HT-29 (cell line): ENCODE measurements at places on chromosomes 16 and 17. TPM values are rescaled to one million over a fixed set of nuclear protein-coding genes. Genes with fewer than 3 reads are reported as not detected.

Gene VAT1L
- 0.05 TPM in 1 of 2 replicates, not detected in the other for total RNA-seq

Gene EVI2B
- total RNA-seq: not detected in 2 replicates

Gene GPR142
- total RNA-seq: 0.15 and 1.3 TPM in 2 replicates

Gene NTN3
- not detected in 2 replicates for total RNA-seq

Gene CCL14
- total RNA-seq: 0.15 and 0.37 TPM in 2 replicates

Gene ZNF385C
- 0.08 and 0.37 TPM in 2 replicates for total RNA-seq

Gene ATAD5
- 3.5 and 3.6 TPM in 2 replicates for total RNA-seq

Gene UNC13D
- 37.5 and 43.5 TPM in 2 replicates for total RNA-seq

Gene SLC6A4
- total RNA-seq: not detected in 2 replicates

DNA sequence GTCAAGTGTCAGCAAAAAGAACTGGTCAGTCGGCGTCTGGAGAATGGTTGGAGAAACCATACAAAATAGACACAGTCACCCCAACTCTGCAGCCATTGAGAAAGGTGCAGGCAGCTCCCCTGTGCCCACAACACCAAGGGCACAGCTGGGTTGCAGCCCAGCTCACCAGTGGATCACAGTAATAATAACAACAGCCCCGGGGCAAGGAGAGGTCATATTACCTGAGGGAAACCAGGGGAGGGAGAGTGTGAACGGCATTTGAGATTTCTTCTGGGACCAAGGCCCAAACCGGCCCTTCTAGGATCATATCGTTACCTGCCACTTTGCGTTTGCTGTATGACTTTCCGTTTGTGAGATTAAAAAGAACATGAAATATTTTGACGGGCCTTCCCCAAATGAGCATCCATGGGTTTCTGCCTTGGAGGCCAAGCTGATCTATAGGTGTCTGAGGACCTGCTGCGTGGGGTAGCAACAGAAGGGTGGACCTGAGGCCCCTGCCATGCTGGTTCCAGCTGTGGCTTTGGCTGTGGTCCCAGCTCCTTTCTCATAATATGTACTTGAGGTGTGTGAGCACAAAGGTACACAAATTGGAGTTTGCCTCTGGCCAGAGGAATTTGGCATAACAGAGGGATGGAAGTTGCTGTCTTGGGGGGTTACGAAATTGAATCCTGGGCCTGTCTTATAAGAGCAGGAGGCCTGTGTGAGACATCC, 154.6 kb downstream of the CMIP start:
- no peak for DNase-seq

DNA sequence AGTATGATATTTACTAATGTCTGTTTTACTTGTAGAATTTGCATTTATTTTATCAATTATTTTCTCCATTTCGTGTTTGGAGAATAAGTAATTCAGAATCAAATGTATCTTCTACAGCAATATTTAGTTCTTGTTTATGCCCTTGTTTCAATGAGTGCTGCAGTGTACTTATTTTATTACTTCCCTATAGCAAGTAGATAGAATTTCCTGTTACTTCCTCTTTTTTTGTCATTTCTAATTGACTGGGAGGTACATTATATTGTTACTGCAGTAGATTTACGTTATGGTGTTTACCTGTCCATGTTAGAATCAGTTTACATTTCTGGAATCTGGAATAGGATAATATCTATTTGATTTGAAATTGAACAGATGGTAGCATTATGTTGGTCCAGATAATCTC, 71.2 kb downstream of the OMG start:
- DNase-seq: no peak

- no peak for DNase-seq
Observed at GRCh38 chr17:81194941-81195901, 27.5 kb downstream of the CEP131 start.

GRCh38 chr16:26102369-26102768, 410.6 kb downstream of the HS3ST4 start:
- DNase-seq: no peak

DNA sequence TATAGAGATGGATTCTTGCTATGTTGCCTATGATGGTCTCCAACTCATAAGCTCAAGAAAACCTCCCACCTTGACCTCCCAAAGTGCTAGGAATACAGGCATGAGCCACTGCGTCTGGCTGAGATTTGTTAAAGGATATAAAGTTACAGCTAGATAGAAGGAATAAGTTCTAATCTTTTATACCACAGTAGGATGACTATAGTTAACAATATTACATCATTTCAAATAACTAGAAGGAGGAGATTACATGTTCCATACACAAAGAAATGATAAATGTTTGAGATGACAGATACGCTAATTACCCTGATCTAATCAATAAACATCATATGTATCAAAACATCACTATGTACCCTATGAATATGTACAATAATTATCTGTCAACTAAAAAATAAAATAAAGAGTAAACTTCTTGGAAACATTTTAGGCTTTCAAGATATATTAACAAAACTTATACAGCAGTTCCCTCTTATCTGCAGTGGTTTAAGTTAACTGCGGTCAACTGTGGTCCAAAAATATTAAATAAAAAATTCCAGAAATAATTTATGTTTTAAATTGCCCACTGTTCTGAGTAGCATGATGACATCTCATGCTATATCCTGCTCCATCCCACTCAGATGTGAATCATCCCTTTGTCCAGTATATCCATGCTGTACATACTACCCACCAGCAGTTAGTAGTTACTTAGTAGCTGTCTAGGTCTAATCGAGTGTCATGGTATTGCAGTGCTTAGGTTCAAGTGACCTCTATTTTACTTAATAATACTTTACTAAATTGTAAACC, 129.2 kb upstream of the NACA2 start:
- no peak for DNase-seq

DNA sequence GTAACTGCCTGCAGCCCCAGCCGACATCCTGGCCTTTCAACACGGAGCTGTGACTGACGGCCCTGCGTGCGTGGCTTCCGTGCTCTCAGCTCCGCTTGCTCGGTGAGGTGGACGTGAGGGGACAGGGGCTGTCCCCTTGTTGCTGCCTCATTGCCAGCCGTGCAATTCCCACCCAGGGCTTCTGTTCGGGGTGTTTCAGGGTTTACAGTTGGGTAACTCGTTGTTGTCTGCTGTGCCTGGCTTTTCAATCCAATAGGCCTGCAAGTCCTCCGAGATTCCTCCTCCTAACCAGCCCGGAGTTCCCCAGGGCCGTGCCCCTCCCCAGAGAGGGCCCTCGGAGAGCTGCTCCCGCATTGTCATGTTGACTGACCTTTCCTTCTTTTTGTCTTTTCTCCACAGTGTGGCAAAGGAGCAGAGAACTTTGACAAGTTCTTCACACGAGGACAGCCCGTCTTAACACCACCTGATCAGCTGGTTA, 31.4 kb upstream of the CACNG5 start:
- DNase-seq: no peak

DNA sequence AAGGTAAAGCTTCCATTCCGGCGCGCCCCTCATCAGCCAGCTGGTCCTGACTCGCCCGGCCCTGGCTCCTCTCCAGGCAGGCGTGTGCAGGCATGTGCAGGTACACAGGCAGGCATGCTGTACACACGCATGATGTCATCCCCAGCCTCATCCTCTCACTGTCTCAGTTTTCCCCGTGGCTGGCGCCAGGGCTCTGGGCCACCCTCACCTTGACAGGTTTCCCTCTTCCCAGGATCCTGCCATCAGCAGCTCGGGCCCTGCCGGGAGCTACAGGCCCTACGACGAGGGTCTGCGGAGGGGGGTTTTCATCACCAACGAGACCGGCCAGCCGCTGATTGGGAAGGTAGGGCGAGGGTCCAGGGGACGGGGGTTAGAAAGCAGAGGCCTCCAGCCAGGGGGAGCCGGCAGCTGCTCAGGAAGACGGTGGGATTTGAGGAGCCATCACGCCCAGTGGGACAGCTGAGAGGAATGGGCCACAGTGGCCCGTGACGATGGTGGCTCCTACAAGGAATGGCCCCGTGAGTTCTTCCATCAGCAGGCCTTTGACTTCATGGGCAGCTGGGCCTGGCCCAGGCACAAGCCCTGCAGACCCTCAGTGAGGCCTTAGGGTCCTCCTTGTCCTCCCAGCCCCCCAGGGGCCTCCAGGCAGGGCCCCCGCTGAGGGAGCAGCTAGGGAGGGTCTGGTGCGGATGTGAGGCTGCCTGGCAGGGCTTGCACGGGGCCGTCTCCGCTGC, 8.5 kb downstream of the GAA start:
- DNase-seq: no peak

GRCh38 chr17:68981288-68981687, 26.1 kb upstream of the ABCA8 start:
- peak; percentile 65 for DNase-seq

GRCh38 chr16:50604610-50605009, 56.4 kb downstream of the NKD1 start:
- no peak for DNase-seq

DNA sequence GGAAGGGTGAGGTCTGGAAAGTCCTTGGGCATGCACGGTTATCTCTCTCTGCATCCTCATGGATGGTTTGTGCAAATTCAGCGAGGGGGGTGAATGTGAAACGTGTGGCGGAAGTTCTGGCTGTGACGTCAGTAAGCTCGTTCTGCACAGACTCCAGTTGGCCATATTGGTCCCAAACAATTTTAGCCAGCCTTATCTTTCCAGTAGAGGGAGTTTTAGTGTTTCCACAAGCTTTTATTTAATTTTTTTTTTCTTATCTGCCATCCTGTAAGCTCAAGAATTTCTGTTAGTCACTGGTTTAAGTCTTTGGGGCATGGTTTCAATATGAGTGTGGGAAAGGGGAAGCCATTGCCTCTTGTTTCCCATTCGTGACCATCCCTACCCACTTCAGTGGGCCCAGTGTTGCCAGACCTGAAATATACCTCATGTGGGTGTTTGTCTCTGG, 39.0 kb downstream of the HLF start:
- DNase-seq: no peak

- DNase-seq: no peak
Observed at GRCh38 chr17:70955441-70955840, 786.1 kb downstream of the KCNJ2 start.

DNA sequence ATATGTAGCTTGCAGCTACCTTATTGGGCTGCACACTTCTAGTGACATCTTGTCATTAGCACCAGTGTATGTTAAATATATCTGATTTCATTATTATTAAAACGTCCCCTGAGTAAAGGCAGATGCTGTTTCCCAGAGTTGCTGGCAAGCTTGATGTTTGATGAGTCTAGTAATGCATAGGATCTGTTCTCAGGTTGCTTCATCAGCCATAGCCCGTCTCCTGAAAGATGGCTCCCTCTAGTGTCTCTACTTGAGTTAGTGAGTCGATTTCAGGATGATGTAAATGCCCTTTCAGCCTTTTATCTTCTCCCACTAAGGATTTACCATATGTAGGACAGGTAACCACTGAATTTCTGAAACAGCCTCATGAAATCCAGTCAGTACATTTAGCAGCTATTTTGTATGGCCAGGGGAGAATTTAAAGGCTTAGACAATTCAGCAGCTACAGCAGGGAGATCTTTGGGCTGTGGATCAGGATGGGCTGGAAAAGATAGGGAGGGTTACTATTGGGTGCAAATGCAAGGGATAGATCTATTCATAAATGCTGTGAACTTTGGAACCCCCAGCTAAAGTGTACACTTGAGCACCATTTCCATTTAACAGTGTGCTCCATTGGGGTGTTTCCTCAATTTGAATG, 376.3 kb downstream of the CNTNAP4 start:
- DNase-seq: peak; percentile 64

DNA sequence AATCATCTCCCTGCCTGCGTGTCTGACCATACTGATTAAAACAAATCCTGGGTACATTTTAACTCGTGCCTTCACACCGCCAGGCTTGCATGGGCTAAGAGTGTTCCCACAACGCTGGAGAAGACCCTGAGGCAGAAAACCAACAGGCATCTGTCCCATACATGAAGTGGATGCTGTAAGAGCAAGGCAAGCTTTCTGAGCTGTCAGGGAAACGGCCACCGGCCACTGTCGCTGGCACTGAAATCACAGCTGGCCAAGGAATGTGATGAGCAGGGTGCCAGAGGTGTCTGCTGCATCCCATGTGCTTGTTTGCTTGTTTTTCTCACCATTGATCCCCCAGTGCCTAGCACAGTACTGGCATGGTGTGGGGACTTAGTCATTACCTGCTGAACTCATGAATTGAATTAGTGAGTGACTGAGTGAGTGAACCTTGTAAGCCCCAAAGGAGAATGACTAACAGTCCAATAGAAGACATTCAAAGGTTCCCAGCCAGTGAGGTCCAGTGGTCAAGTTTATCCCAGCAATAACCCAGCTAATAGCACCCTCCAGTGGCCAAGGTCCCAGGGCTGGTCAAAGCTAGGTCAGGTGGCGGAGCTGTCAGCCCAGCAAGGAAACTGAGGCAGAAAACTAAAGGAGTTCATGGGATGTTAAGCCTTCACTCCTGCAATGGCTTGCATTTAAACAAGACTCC, 92.7 kb upstream of the CDH5 start:
- DNase-seq: peak; percentile 13

DNA sequence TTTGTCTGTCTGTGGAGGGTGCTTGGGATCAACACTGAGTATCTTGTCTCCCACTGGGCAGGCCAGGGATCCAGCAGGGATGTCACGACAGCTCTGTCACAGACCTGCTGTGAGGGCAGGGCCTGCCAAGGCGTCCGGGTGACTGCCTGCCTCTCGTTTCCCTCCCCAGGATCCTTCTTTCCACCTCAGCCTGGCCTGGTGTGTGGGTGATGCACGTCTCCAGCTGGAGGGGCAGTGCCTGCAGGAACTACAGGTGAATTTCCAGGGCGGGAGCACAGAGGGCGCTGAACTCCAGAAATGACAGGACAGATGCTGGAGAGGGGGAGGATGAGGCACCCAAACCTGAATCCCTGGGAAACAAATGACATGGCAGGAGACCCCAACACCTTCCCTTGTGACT, 6.8 kb upstream of the MMP15 start:
- no peak for DNase-seq

- no peak for DNase-seq
Observed at GRCh38 chr17:55458287-55458900, 36.8 kb upstream of the MMD start.

DNA sequence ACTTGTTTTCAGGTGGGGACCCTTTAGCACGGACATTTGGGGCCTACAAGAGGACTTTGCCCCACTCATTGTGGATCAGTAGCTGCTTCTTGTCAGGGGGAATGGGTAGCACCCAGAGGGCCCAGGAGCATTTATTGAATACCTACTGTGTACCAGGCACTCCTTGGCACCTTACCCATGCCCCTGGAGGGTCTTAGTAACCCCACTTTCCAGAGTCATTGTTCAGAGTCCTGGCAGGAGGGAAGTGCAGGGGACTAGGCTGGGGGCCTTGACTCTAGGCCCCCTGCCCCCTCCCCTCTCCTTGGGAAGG, 21.0 kb upstream of the CIBAR2 start:
- DNase-seq: no peak

DNA sequence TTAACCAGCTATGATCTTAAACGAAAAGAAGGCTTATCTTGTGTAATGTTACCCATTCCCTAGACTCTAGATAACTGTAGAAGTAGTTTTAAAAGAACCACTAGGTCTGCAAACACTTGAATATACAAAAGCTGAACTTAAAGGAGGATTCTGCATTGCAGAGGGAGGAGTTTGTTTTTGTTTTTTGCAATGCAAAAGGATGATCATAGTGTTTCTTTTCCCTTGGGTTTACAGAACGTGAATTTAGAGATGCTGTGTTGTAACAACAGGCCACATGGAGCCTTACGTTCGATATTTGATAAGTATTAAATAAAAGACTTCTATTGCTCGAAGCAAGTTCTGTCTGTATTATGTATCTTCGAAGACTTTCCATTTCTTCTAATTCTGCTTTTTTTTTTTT, 77.6 kb downstream of the CHD9 start:
- no peak for DNase-seq

GRCh38 chr16:11240636-11241473, 15.1 kb downstream of the SOCS1 start:
- DNase-seq: no peak

- no peak for DNase-seq
Observed at GRCh38 chr16:152141-153128, at the start of gene HBZ. HBZ (plus strand) TSS chr16:152644; CDS start chr16:152910, 266 bp downstream.
